Stimulated activated CD4-positive, alpha-beta T cell treated with anti-CD3 and anti-CD28 coated beads, TNF-alpha, amount 100 ng/mL, for 48 hours (primary cell): ENCODE measurements at places on chromosomes 16 and 17.
A peak's percentile ranks its signal among the peaks of the same experiment; 100 is the strongest.

DNA sequence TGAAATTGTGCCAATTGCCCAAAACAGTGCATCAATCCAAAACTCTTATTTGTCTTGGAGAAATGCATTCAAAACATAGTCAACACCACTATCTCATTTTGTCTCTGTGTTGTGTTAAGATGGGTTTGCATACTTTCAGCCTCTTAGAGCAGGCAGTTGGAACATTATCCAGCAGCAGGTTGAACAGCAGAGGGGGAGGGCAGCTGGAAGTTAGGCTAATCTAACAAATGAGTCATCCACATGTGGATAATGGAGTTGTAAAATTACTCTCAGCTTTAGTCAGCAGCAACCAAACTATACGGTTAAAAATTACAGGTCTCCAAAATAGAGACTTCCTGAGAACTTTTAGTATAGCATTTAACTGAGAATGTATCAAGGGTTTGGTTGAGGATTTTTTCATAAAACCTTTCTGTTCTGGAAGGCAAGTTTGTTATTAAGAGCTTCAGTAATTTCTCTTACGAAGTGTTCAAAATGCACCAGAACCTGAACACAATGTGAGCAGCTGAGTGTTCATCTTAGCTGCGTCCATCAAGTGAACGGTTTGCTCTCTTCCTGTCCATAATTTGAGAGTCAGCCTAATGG lies 46.3 kb downstream of the PRKCA start:
- DNase-seq = no peak

GRCh38 chr16:72841506-72841905 lies 206.4 kb downstream of the ZFHX3 start:
- DNase-seq = no peak

GRCh38 chr17:193841-194806 lies 12.7 kb upstream of the DOC2B start:
- DNase-seq = no peak

DNA sequence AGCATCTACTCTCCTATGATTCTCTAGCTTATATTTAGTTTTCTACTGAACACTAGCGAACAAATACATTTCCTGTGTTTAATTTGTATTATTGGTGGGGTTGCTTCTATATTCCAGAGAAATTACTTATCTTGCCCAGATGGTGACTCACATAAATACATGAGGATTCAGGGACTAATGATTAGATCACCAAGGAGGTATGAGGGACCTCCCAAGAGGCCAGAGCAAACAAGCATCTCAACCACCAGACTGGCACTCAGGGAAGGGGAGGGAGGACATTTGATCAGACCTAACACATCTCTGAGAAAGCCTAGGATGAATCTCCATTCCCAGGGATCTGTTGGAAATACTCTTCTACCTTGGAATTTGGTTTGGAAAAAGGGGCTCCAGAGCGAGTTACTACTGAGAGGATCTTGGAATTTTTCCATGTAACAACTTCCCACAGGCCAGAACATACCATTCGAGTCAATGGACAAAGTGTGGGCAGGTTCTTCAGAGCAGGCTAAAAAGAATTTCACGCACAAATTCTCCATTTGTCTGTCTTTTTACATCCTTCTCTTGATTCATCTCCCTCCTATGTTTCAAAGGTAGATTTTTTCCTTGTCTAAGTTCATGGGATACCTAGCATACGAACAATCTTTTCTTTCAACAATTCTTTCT lies 262.6 kb upstream of the MYOCD start:
- DNase-seq = no peak

GRCh38 chr16:17775061-17775460 lies 304.3 kb upstream of the XYLT1 start:
- DNase-seq = no peak

DNA sequence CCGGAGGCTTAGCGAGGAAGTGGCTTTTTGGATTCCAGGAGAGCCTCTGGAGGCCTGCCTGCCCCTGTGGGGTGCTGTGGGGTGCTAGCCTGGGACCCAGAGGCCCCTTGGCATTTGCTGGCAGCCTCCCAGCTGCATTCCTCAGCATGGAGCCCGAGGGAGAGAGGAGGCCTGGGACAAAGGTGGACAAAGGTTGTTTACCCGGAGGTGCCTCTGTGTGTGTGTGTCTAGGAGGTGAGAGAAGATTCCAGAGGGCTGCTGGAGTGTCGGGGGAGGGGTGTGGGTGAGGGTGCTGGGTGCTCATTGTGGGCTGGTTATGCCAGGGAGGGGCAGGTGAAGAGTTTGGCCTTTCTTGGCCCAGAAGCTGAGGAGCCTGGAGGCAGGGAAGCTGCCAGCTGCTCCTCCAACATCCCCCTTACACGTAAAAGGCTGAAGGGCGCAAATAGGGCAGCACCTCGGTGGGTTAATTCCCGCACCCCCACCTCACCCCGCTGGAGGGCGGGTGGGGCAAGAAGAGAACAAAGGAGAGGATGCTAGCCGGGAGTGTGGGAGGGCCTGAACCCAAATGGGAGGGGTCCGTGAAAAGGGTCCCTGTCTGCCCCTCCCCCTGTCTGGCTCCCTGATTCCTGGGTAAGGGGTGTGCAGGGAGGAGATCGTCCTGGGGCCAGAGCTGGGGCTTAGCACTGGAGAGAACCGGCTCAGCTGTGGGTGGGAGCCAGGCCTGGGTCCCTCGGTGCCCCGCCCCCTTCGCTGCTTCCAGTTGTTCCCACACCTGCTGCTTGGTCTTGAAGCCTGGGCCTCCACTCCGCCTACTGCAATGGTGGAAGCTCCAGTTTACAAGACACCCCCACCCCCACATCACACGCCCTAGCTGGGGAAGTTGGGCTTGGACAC lies 9.9 kb downstream of the HEXIM2 start:
- DNase-seq = no peak

DNA sequence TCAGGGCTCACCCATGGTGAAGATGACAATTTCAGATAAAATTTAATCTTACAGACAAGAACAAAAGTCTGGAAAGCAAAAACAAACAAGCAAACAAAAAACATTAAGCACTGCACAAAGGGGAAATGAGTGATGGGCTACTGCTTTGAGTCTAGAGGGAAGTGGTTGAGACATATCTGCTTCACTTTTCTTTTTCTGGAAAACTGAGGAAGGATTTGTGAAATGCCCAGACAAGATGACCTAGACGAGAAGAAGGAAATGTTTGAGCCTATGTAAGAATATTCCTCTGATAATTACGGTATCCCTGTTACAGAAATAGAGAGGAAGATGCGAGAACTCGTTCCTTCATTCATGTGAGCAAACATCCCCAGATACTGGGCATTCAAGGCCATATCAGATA lies 11.5 kb upstream of the HYDIN start:
- DNase-seq = no peak

DNA sequence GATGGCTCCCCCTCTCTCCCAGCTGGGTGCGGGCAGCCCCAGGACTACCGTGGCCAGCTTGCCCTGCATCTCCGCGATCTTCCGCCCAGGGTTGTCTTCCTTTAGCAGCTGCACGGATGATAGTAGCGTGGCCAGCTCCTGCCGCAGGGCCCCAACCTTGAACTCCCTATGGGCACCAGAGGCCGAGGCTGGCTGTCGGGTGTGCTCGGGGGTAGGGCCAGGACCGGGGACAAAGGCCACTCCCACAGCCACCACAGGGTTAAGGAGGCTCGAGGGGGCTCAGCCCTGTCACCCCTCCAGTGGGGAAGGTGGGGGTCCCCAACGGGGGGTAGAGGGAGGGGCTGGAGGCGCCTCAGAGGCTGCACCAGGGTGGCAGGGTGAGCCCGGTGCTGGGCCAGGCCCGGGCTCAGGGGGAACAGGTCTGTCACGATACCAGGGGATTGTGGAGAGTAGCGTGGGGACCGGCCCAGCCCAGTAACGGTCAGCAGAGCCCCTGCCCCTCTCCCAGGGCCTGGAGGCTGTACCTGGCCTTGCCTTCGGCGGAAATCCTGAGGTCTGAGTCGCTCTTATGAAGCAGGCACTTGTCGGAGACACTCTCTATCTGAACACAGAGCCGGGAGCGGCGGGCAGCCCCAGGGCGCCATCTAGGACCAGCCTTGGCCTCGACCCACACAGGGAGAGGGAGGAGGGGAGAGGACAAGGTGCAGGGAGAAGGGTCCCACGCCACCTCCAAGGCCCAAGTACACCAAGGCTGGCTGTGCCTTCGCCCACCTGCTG lies 5.2 kb downstream of the PERCC1 start:
- DNase-seq = no peak

- no peak for DNase-seq
These were observed 2.1 kb downstream of the ESRP2 start for GRCh38 chr16:68233835-68234187.

GRCh38 chr17:30599428-30600059 lies 122.3 kb downstream of the GOSR1 start:
- no peak for DNase-seq

GRCh38 chr17:63649813-63650212 lies 27.6 kb downstream of the MAP3K3 start:
- no peak for DNase-seq

- DNase-seq = no peak
These were observed 12.4 kb downstream of the SNTB2 start for GRCh38 chr16:69199382-69199781.

GRCh38 chr16:63613701-63614100 lies 1508.2 kb downstream of the CDH11 start:
- no peak for DNase-seq

GRCh38 chr16:64543441-64543840 lies 578.4 kb downstream of the CDH11 start:
- no peak for DNase-seq

DNA sequence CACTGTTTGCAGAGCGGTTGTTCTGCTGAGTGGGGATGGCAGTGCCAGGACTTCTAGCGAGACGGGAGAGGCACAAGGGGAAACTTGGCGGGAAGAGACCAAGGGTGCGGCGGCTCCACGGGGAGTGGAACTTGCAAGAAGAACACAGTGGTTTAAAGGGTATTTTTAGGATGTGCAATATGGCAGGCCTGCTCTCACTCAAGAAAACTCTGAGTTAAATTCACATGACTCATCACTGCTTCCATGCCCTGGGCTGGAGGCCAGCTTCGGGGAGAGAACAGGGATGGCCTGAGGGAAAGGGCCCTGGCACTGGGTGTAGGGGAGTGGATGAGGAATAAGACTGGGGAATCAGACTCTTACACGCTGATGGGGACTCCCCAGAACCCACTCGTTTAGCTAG lies 13.3 kb upstream of the CD300LD start:
- DNase-seq = no peak

DNA sequence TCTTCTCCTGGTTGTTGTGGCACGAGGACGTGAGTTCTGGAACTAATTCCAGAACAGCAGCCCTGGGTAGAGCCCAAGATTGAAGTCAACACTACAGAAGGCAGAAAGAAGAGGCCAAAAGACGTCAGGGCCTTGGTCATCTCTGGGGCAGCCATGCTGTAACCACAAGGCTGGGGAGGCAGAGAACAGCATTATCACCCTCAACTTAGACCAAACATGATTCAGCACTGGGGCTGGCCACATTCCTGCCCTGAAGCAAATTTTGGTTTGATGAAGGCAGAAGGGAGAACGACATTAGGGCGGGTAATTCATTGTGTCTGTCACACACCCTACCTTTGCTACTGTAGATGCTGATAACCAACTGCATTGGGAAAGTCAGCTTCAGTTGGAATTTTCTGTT lies 9.7 kb upstream of the ALOX15B start:
- DNase-seq = no peak

DNA sequence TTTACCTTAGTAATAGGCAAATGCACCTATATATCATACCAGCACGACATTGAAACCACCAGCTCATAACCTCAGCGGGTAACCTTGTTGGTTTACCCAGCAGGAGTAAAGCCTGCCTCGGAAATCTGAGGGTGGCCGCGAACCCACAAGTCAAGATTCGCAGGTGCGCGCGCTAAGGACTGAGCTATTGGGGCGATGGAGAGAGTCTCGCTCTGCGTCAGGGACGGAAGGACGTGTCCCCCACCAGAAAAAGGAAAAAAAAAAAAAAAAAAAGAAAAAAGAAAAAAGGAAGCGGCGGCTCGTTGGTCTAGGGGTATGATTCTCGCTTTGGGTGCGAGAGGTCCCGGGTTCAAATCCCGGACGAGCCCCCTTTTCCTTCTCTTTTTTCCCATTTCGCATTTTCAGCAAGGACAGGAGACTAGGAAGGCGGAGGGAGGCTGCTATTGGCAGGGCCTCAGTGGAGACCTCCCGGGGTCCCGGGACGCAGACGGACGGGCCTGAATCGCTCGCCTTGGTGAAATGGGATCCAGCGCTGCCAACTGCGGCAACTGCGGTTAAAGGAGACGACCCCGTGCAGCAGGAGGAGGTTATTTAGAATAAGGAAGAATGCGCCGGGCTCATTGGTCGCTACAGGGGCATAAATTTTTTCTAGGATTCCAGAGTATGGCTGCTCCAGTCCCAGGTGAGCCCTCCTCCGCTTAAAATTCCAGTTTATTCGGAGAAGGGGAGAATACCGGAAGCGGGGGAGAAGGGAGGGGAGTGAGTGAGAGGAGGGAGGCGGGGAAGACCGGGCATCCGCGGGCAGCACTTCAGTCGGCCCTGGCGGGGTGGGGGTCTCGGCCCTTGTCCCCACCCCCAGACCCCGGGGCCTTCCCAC lies at the start of gene OR1F1:
Gene OR1F1 (plus strand): TSS at position 407 of the 877 bp plus-strand sequence.
- peak; percentile 81 for DNase-seq

- no peak for DNase-seq
These were observed 77.2 kb downstream of the NT5M start for GRCh38 chr17:17380145-17380925.

DNA sequence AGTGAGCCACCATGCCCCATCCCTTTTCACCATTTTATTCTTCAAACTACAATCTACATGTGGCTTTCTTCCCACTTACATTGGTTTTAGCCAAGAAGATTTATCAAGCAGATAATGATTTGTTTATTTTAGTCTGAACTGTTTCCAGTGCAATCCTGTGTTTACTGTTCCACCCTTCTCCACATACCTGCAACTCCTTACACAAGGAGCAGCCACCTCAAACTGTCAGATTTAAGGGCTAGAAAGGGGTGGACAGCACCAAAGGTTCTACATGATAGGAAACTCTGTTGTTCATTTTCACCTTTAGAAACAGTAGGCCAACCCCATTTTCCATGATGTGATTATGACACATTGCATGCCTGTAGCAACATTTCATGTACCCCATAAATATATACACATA lies 1.9 kb downstream of the RUNDC1 start:
- DNase-seq = no peak

- no peak for DNase-seq
These were observed 22.7 kb downstream of the USP22 start for GRCh38 chr17:21019976-21020586.

DNA sequence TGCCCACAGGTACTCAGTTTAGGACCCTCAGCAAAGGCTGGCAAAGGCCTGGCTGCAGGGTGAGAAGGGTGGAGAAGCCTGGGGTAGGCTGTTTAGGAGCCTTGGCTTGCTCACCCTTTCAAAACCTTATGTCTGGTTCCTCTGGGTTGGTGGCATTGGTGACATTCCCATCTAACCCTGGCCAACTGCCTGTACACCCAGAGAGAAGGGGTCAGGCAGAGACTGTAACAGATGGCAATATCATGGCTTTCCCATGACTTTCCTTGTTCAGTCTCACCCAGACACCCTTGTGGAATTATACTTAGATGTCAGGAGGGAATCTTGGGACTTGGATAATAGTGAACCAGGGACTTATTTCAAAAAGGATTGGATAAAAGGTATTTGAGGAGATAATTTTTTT lies 18.5 kb upstream of the LLGL1 start:
- DNase-seq = no peak
